ENCODE measurements at places on chromosomes 5 and 9.

- DNase-seq, result no peak
Observed at GRCh38 chr9:118222375-118222774, 518.2 kb downstream of the TLR4 start.

DNA sequence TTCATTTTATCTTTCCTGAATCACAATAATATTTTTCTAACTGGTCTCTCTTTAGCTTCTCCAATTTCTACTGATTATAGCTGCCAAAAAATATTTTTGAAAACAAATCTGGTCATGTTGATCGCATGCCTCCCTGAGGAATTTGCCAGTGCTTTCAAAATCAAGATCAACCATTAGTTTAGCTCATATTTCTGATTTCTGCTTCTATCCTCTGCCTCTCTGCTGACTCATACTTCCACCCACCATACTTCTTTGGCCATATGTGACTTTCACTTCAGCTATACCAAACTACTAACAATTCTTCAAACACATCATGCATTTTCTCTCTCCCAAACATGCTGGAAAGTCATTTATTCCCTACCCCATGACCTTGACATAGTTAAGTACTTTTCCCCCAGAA, 636.5 kb downstream of the TLE1 start:
- no peak for DNase-seq

DNA sequence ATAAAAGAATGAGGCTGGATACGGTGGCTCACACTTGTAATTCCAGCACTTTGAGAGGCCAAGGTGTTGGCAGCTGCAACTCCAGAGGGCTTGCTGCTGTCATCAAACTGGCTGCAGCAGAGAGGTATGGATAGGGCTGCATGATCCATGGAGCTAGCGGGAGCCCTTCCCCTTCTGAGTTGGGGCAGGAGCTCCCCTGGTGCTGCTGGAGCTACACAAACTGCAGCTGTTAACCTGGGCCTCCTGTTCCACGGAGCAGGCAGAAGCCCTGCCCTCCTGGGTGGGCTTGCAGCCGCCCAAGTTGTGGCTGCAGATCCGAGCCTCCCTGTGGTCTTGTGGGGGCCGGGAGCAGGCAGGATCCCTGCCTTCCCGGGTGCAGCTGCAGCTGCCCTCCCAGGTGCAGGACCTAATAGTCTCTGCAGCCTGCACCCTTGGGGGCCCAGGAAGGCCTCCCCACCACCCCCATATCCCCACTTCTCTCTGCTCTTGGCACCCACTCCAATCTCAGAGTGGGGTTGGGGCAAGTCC, 15.8 kb downstream of the CDC25C start:
- no peak for DNase-seq

- DNase-seq, result no peak
Observed at GRCh38 chr5:148202531-148203203, at the start of gene SPINK6. Gene SPINK6, plus strand, starts transcription at chr5:148203042. Its CDS starts 55 bp downstream, at chr5:148203097.

GRCh38 chr9:74496406-74496805, 729 bp upstream of the RORB start:
- DNase-seq, result no peak

GRCh38 chr9:91714874-91715615, 235.0 kb downstream of the ROR2 start:
- DNase-seq, result no peak

- no peak for DNase-seq
Observed at GRCh38 chr9:128505414-128505765, 871 bp downstream of the GLE1 start.

GRCh38 chr5:168172760-168173223, 118.7 kb upstream of the WWC1 start:
- no peak for DNase-seq

DNA sequence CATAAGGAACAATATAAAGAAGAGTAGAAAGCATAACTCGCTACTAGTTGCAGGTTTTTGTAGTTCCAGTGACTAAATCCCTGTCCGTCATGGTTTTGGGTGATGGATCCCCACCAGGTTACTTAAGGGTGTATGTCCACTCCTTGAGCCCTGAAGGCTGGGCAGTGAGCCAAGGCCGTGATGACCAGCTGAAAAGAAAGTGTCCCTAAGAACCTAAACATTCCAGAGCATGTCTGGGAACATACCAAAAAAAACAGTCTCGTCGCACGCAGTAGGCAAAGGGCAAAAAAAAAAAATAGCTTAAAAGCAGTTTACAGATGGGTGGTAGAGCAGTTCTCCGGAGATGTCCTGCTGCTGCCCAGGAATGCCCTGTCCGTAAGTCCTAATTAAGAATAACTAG, 21.4 kb upstream of the SNAPC3 start:
- no peak for DNase-seq

Data from activated CD4-positive, alpha-beta T cell treated with anti-CD3 and anti-CD28 coated beads, Interleukin-2, amount 50 U/mL, for 4 hours (primary cell).